Ecto neural progenitor cell (in vitro differentiated cells): ENCODE measurements at places on chromosomes 1 and 21.

GRCh38 chr1:225567789-225568188 lies 85.1 kb downstream of the ENAH start:
- no peak for DNase-seq

- peak; percentile 91 for DNase-seq
Observed at GRCh38 chr1:43549921-43550597, 19.4 kb downstream of the PTPRF start.

- DNase-seq = no peak
Observed at GRCh38 chr1:231062500-231063270, 22.6 kb upstream of the FAM89A start.

DNA sequence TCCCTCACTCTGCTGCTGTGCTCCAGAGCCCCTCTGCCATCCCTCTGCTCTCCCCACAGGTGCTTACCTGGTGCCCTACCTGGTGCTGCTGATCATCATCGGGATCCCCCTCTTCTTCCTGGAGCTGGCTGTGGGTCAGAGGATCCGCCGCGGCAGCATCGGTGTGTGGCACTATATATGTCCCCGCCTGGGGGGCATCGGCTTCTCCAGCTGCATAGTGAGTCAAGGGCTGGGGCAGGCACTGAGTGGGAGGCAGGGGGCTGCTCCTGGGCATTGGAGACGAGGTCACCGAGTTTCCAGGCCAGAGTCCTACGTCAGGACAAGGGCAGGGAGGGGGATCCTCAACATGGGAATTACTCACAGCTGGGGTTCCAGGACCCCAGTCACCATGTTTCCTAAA lies 21.7 kb downstream of the SLC6A17 start:
- DNase-seq = no peak

GRCh38 chr1:1092894-1093609 lies 18.9 kb upstream of the RNF223 start:
- DNase-seq = peak; percentile 27

DNA sequence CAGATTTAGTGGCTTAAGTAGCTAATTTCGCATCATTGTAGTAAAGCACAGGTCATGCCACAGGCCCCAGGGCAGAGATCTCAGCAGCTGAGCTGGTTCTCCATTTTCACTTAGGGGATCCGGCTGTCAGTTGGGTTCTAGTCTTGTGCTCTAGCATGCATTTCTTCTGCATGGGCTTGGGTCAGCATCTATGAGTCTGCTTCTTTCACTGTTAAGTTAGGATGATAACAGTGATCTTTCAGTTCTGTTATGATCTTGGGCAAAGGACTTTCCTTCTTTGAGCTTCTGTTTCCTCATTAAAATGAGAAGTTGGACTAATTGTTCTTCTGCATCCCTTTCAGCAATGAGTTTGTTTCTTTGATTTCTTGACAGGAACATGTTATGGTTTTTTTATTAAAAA lies 123.6 kb upstream of the DNAH14 start:
- no peak for DNase-seq

- DNase-seq = no peak
Observed at GRCh38 chr1:104932949-104933679, 1183.4 kb downstream of the AMY1C start.

GRCh38 chr1:212860713-212861581 lies 2.9 kb downstream of the FLVCR1 start:
- DNase-seq = no peak

DNA sequence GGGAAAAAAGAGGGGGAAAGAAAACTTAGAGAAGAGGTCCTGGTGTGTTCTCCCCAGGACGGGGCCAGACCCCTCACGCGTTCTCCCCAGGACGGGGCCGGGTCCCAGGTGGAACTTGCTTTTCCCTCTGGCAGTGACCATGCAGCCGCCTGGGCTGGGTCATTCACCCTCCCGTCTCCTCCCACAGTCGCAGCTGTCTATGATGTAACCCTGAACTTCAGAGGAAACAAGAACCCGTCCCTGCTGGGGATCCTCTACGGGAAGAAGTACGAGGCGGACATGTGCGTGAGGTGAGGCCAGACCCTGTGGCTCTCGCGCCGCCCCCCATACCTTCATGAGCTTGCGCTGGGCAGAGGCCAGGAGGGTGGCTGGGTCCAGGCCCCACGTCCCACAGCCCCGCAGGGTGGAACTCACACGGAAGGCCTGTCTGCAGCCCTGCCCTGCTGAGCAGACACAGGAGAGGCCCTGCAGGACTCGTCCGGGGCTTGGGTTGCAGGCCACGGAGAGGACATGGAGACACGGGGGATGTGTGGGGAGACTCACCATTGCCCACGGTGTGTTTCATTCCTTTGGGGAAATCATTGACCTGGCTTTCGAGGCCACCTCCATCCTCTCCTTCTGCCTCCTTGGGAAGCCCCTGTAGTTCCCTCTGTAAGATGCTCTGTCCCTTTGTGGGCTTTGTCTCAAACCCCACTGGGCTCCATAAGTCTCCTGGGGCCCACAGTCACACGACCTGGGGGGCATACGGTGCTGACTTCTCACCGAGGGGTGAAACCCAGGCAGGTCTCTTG lies 40.7 kb upstream of the TRAPPC10 start:
- no peak for DNase-seq

DNA sequence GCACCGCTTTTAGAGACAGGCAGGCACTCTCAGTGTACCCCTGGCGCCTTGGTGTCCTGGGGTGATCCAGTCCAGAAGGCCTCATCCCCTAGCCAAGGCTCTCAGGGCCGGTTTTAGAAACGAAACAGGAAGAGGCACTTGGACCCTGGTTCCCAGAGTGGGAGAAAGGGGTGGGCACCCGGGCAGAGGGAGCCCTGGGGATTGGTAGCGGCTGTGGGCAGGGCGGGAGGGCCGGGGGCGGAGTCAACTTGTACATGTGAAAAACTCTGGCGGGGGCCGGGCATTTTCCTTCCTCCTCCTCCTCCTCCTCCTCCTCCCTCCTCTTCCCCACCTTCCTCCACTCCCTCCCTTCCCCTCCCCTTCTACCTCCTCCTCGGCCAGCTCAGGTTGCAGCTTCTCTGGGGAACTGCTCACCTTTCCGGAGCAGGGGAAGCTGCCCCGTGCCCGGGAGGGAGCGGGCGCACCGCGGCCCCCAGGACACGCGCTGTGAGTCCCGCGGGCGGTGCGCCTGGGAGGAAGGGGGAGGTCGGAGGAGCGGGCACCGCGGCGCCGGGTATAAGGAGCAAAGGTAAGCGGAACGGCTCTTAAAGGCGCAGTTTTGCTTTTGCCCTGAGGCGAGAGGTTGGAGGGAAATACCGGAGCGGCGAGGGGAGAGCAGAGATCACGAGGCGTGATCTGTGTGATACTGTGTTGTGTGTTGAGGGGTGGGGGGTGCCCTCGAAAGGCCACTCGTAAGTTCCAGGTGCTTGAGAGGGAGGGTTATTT lies at the start of gene CDK18:
Gene CDK18, plus strand, starts transcription at position 359 of the 765 bp plus-strand sequence. CDS start 18,499 bp downstream, outside the sequence.
- DNase-seq = peak; percentile 86

DNA sequence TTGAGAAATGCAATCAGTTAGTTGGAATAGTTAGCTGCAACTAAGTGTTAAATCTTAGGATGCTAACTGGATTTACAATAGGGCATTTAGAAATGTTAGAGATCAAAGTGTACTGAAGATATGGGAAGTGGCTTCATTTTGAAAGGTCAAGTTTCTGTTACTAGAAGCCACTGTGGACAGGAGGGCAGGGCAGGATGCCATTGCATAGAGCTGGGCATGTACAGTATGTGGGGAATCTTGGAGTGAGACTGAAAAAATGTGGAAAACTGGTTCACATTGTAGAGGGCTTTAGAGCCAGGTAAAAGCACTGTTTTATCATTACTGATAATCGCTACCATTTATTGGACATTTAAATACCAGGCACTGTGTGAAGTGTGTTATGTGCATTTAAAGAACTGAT lies 31.0 kb downstream of the ARID1A start:
- no peak for DNase-seq

DNA sequence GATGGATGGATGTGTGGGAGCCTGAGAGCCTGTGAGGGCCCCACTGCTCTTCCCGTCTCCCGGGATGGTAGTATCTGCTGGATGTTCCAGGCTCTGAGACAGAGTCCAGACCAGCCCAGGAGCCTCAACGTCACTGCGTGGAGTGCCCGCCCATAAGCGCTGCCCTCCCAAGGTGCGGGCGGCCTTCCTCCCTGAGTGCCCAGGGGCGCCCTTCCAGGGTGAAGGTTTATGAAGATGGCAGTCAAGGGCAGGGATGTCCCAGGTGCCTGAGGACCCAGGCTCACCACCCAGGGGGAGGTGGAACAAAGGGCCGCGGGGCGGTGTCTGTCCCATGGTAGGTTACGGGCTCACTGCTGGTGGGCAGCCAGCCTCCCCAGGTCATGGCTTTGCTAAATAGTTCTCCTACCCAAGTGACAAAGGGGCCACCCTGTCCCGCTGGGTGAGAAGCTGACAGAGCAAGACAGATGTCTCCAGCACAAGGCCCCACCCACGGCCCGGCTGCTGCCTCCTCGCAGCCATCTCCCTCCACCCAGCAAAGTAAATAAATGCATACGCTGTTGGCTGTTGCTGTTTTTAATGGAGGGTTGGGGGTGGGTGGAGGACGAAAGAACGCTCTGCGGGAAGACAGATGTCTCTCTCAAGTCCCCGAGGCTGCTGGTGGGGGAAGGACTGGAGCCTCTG lies 9.0 kb upstream of the GPR153 start:
- DNase-seq = no peak

DNA sequence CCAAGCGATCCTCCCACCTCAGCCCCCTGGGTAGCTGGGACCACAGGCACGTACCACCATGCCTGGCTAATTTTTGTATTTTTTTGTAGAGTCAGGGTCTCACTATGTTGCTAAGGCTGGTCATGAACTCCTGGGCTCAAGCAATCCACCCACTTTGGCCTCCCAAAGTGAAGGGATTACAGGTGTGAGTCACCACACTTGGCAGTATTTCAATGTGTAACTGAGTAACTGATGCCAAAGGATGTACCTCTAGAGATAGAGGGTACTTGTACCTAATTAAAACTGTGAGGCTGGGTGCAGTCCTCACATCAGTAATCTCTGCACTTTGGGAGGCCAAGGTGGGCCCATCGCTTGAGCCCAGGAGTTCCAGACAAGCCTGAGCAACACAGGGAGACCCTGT lies 258.7 kb upstream of the DMRTA2 start:
- no peak for DNase-seq

DNA sequence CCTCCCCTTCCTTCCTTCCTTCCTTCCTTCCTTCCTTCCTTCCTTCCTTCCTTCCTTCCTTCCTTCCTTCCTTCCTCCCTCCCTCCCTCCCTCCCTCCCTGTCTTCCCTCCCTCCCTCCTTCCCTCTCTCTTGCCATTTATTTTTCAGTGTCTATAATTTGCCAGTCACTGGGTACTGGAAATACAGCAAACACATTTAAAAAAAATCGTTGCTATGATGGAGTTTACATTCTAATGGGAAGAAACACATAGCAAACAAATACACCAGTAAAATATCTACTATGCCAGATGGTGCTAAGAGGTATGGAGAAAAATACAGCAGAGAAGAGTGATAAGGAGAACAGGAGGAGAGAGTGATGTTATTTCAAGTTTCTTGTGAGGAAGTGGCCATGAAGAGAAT lies 309.5 kb downstream of the CTH start:
- no peak for DNase-seq

DNA sequence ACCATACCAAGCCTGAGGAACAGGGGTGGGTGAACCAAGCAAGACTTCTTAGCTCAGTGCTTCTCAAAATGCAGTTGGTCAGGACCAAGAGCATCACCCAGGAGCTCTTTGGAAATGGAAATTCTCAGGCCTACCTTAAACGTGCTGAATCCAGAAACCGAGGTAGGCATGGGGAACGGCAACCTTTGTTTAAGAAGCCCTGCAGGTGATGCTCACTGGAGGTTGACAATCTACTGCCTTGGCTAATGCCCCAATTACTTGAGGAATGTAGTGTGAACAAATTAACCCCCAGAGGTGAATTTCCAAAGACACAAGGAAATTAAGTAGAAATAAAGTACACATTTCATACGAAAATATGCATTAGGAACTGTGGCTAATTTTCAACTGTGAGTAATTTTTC lies 5.3 kb downstream of the PTPN14 start:
- DNase-seq = no peak

DNA sequence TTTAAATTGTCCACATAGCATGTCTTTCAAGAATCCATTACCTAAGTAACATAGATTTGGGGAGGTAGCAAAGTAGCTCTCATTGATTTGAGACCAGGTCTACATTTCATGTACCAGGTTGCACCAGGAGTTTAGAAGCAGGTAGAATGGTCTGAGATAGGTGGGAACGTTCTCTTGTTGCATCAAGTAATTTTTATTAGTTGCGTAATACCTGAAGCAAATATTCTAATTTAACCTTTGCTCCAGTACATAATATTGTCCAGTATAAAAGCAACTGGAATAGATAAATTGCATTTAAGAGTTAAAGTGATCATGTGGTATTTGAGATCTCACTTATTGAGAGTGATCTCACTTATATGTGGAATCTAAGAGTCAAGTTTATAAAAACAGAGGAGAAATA lies 597.1 kb upstream of the PRMT6 start:
- DNase-seq = no peak

DNA sequence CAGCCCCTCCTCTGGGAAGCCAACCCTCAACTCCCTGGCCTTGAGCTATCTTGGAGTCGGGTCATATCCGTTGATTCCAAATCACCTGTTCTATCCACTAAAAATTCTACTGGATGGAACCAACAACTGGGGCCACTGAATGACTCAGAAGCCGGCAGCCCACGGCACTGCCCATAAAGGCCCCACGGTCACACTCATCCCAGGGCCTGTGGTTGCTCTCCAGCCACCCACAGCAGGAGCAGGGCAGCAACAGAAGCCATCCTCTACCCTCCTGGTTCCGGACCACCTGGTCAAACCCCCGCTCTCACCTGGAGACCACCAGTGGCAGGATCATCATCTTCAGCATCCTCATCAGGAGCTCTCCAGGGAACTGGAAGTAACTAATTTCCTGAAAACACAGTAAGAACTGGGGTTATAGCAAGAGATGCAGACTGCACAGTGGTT lies 8.4 kb downstream of the SLC1A7 start:
- DNase-seq = peak; percentile 19

DNA sequence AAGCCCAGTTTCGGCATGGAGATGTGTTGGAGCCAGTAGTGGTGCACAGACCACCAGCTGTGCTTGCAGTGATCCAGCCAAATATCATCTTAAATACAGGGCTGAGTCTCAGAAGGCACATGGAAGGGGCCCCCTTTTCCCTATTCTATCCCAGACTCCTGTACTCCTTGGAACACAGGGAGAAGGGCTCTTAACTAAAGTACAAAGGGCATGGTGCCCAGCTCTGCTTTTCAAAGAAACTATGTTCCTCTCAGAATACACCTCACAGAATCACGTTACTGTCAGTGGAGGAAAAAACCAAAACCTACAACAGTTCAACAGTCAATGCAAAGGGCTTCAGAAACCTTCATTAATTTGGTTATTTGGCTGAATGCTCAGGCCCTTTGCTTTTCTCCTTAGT lies 180.6 kb upstream of the C1orf105 start:
- no peak for DNase-seq

- no peak for DNase-seq
Observed at GRCh38 chr21:25421321-25422028, 185.8 kb downstream of the MRPL39 start.
